ENCODE measurements at places on chromosomes 16 and 17. TPM values are rescaled to one million over a fixed set of nuclear protein-coding genes. Genes with fewer than 3 reads are reported as not detected.

GPR139 gene
- not detected for total RNA-seq

KRT28 gene
- not detected for total RNA-seq

ITGAX gene
- 1.4 TPM for total RNA-seq

CCL1 gene
- total RNA-seq = not detected

TCAP gene
- total RNA-seq = 0.93 TPM

PMFBP1 gene
- 0.42 TPM for total RNA-seq

SLC5A2 gene
- total RNA-seq = not detected

TMEM92 gene
- total RNA-seq = not detected

GP2 gene
- total RNA-seq = not detected

GDPD3 gene
- 18.6 TPM for total RNA-seq

KRTAP2-2 gene
- not detected for total RNA-seq

HOXB3 gene
- total RNA-seq = 56.6 TPM

CDK12 gene
- 55.4 TPM for total RNA-seq

SF3B3 gene
- total RNA-seq = 324 TPM

ENPP7 gene
- total RNA-seq = not detected

NECAB2 gene
- total RNA-seq = 0.31 TPM

EME1 gene
- total RNA-seq = 9.1 TPM

CHAD gene
- not detected for total RNA-seq

PRAC2 gene
- not detected for total RNA-seq

OR3A3 gene
- total RNA-seq = not detected

TNFRSF17 gene
- not detected for total RNA-seq

TENT4B gene
- 13.1 TPM for total RNA-seq

EMP2 gene
- total RNA-seq = 18.3 TPM

CFAP119 gene
- 7.2 TPM for total RNA-seq

CCL4L2 gene
- total RNA-seq = not detected

TEDC2 gene
- 15.2 TPM for total RNA-seq

CSH1 gene
- not detected for total RNA-seq

LRRC59 gene
- 183 TPM for total RNA-seq

EVI2A gene
- total RNA-seq = 0.22 TPM

SYNGR3 gene
- total RNA-seq = 0.81 TPM

PIK3R5 gene
- total RNA-seq = not detected

CCL16 gene
- 0.51 TPM for total RNA-seq

PROCA1 gene
- total RNA-seq = 2.1 TPM

EFNB3 gene
- total RNA-seq = 1.1 TPM

ABCC6 gene
- 0.95 TPM for total RNA-seq

CLEC19A gene
- not detected for total RNA-seq

KCNH6 gene
- total RNA-seq = not detected

ANKFN1 gene
- total RNA-seq = not detected

PAQR4 gene
- total RNA-seq = 31.2 TPM

MXRA7 gene
- 85.5 TPM for total RNA-seq

CHTF18 gene
- total RNA-seq = 58.6 TPM

CHST6 gene
- total RNA-seq = 0.60 TPM

DPEP3 gene
- not detected for total RNA-seq

KRTAP4-4 gene
- total RNA-seq = not detected

PRR15L gene
- total RNA-seq = not detected

TMEM100 gene
- not detected for total RNA-seq

ZNF174 gene
- 7.4 TPM for total RNA-seq

KRT35 gene
- total RNA-seq = not detected

PLD6 gene
- total RNA-seq = 4.4 TPM

CDH15 gene
- not detected for total RNA-seq

G6PC1 gene
- total RNA-seq = not detected

SYT17 gene
- 1.9 TPM for total RNA-seq
